Activated T-cell treated with anti-CD3 and anti-CD28 coated beads, Interleukin-2, amount 50 U/mL, for 24 hours (primary cell): ENCODE measurements at places on chromosomes 5 and 9.

DNA sequence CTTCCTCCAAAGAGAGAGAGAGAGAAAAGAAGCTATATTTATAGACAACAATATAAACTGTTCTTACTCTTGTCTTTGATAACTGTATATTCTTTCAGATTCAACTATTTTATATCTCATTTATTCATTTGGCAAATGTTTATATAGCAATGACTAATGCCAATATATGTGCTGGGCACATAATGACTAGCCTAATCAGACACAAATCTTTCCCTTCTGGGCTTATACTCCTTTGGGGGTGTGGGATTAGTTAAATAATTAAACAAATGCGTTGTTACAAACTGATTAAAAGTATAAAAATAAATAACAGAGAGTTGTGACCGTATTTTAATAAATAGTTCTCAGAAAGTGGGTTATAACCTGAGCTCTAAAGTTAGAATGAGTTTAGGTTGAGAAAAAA, 4.0 kb downstream of the SPINK14 start:
- H3K27me3 ChIP-seq, result peaks cover 10% of the 10 kb centered on the region
- no peaks in the 10 kb centered on the region for H3K36me3 ChIP-seq
- no peaks in the 10 kb centered on the region for H3K4me1 ChIP-seq
- DNase-seq, result no peak
- H3K4me3 ChIP-seq, result no peak overlapping the region
- no peak overlapping the region for H3K27ac ChIP-seq

GRCh38 chr9:15909297-15909696, 356.5 kb downstream of the CCDC171 start:
- no peak overlapping the region for H3K27ac ChIP-seq
- DNase-seq, result no peak
- H3K4me3 ChIP-seq, result no peak overlapping the region

DNA sequence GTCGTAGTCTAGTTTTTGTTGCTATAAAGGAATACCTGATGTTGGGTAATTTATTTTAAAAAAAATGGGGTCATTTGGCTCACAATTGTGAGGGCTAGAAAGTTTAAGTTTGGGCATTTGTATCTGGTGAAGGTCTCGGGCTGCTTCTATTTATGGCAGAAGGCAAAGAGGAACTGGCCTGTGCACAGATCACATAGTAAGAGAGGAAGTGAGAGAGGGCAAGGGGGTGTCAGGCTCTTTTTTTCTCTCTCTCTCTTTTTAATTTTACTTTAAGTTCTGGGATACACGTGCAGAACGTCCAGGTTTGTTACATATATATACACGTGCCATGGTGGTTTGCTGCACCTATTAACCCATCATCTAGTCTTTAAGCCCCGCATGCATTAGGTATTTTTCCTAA, 453.3 kb downstream of the DIRAS2 start:
- no peaks in the 10 kb centered on the region for H3K36me3 ChIP-seq
- no peak overlapping the region for H3K27ac ChIP-seq
- no peak for DNase-seq
- H3K4me3 ChIP-seq, result no peak overlapping the region
- H3K4me1 ChIP-seq, result peaks cover 25% of the 10 kb centered on the region

DNA sequence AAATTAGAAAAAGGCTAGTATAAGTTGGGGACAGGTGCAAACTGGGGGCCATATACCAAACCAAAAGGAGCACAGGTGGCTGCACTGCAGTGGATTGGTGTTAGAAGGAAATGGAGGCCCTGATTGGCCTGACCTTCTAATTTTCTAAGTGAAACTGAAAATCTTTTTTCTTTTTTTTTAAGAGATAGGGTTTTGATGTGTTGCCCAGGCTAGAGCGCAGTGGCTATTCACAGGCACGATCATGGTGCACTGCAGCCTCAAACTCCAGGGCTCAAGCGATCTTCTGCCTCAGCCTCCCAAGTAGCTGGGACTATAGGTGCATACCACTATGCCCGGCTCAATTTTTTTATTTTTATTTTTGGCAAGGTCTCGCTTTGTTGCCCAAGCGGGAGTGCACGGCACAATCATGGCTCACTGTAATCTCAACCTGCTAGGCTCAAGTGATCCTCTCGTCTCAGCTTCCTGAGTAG, 9.8 kb upstream of the CCDC69 start:
- H3K27me3 ChIP-seq, result no peaks in the 10 kb centered on the region
- H3K4me3 ChIP-seq, result no peak overlapping the region
- no peak overlapping the region for H3K27ac ChIP-seq
- H3K4me1 ChIP-seq, result peaks cover 28% of the 10 kb centered on the region
- no peaks in the 10 kb centered on the region for H3K36me3 ChIP-seq
- no peak for DNase-seq

GRCh38 chr9:22165144-22165543, 156.0 kb upstream of the CDKN2B start:
- no peaks in the 10 kb centered on the region for H3K4me1 ChIP-seq
- no peak overlapping the region for H3K4me3 ChIP-seq
- no peak overlapping the region for H3K27ac ChIP-seq
- H3K36me3 ChIP-seq, result no peaks in the 10 kb centered on the region

- peaks cover 8% of the 10 kb centered on the region for H3K27me3 ChIP-seq
- H3K4me3 ChIP-seq, result no peak overlapping the region
- H3K27ac ChIP-seq, result no peak overlapping the region
- no peaks in the 10 kb centered on the region for H3K36me3 ChIP-seq
These were observed 77.3 kb upstream of the SLC1A3 start for GRCh38 chr5:36529142-36529541.

DNA sequence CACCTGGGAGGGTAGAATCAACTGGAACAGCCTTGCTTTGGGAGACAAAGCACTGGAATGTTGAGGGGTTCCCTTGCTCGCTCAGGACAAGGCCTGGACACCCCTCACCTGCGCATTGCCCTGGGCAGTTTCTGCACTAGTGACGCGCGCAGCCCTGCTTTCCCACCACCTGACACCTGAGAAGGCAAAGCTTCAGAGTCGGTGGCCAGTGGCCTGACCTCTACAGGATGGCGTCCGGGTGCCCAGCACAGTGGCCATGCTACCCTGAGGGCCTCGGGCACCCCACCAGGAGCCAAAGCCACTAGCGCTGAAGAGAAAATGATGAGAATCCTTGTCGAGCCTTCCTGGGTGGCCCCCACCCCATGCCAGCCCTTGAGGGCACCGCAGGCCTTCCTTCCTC, 161.3 kb downstream of the OLFM1 start:
- H3K4me1 ChIP-seq, result no peaks in the 10 kb centered on the region
- no peaks in the 10 kb centered on the region for H3K36me3 ChIP-seq
- no peak overlapping the region for H3K4me3 ChIP-seq
- no peak for DNase-seq
- peaks cover 28% of the 10 kb centered on the region for H3K27me3 ChIP-seq
- no peak overlapping the region for H3K27ac ChIP-seq

DNA sequence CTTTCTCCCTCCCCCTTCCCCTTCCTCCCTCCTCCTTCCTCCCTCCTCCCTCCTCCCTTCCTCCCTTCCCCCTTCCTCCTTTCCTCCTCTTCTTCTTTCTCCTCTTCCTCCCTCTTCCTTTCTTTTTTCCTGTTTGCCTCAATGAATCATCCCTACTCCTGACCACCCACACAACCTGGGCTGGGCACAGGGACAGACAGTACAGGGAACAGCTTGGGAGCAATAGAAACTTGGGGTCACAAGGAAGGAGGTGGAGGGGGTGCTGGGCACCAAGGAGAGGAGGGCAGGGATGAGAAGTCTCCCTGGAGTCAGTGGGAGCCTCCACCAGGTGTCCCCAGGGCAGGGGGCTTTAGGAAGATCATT, 5.0 kb downstream of the TTC16 start:
- no peaks in the 10 kb centered on the region for H3K36me3 ChIP-seq
- DNase-seq, result no peak
- H3K4me1 ChIP-seq, result peaks cover 26% of the 10 kb centered on the region
- H3K27me3 ChIP-seq, result no peaks in the 10 kb centered on the region
- no peak overlapping the region for H3K4me3 ChIP-seq

DNA sequence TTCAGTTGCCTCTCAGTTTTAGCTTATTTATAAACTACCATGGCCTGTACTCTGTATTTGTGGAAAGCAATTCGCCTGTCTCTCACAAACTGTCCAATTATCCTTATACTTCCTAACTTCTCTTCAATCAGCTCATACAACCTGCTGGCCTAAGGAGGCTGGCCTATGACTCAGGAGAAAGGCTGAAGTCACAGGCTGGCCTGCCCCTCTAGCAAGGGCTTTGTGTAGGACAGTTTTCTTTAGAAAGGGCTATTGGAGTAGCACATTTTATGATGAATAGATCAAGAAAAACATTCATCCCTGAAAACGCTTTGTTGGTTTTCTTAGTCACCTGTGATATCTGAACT, 988.7 kb upstream of the ARRDC3 start:
- H3K4me3 ChIP-seq, result no peak overlapping the region
- no peaks in the 10 kb centered on the region for H3K27me3 ChIP-seq

DNA sequence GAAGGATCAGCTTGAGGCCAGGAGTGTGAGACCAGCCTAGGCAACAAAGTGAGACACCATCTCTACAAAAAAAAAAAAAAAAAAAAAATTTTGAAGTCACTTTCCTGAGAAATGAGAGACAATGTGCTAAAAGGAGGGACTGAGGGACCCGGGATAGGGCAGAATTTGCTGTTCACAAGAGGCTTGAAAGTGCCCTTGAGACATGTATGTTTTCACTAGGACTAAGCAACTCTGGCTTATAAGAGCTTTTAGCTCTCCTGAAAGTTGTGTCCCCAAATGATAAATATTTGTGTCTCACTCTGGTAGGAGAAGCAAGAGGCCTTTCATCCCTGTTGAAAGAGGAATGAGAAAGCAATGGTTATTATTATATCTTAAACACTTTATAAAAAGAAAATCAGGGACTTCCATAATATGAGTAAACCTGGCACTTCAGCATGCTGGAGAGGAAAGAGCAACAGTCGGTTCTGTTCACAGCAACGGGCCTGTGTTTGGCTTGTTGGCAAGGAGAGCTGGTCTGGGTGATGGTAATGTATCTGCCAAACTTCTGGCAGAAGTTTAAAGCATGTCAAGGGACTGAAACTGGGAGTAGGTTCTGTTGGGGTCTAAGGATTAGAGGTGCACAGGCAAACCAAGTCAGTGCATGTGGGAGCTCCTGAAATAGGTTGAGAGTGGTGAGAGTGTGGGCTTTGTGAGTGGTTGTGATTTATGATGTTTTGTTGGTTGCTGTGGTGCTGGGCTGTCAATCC, 32.2 kb downstream of the ENTREP1 start:
- no peak overlapping the region for H3K27ac ChIP-seq
- no peaks in the 10 kb centered on the region for H3K36me3 ChIP-seq
- no peak for DNase-seq
- peaks cover 18% of the 10 kb centered on the region for H3K27me3 ChIP-seq
- H3K4me3 ChIP-seq, result no peak overlapping the region

- H3K4me3 ChIP-seq, result no peak overlapping the region
- H3K4me1 ChIP-seq, result no peaks in the 10 kb centered on the region
- peaks cover 18% of the 10 kb centered on the region for H3K27me3 ChIP-seq
- H3K27ac ChIP-seq, result no peak overlapping the region
These were observed 169.6 kb downstream of the SLC24A2 start for GRCh38 chr9:19619221-19619620.

GRCh38 chr5:39419796-39420195, 5.0 kb downstream of the DAB2 start:
- H3K4me1 ChIP-seq, result peaks cover 5% of the 10 kb centered on the region
- H3K36me3 ChIP-seq, result no peaks in the 10 kb centered on the region
- peaks cover 31% of the 10 kb centered on the region for H3K27me3 ChIP-seq
- DNase-seq, result no peak

DNA sequence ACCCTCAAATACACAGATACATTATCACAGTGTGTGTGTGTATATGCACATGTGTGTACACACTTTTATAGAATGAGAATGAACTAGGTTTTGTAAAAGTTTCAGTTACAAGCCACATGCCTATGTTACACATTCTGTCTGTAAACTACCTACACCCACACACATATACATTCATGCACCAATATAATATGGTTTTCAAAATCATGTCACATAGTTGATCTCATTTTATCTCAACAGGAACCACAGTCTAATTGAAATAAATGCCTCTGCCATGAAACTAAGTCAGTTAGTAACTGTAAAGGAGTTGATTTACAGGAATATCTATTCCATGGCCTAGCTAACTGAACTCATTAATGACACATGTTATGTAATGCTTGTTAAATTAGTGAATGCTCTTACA, 646.6 kb downstream of the PDE4D start:
- no peaks in the 10 kb centered on the region for H3K36me3 ChIP-seq
- no peak for DNase-seq
- H3K27ac ChIP-seq, result no peak overlapping the region
- H3K27me3 ChIP-seq, result peaks cover 18% of the 10 kb centered on the region

- H3K4me3 ChIP-seq, result no peak overlapping the region
- peaks cover 8% of the 10 kb centered on the region for H3K36me3 ChIP-seq
- peak; percentile 46 for DNase-seq
- no peak overlapping the region for H3K27ac ChIP-seq
- no peaks in the 10 kb centered on the region for H3K4me1 ChIP-seq
- no peaks in the 10 kb centered on the region for H3K27me3 ChIP-seq
These were observed 54.2 kb downstream of the LRSAM1 start for GRCh38 chr9:127505396-127506116.

- no peaks in the 10 kb centered on the region for H3K36me3 ChIP-seq
- no peak for DNase-seq
- peaks cover 9% of the 10 kb centered on the region for H3K27me3 ChIP-seq
These were observed 313.3 kb downstream of the PIK3R1 start for GRCh38 chr5:68528821-68529273.

- peak; percentile 60 for DNase-seq
- H3K36me3 ChIP-seq, result peaks cover 57% of the 10 kb centered on the region
- peak overlapping the region; percentile 97 for H3K27ac ChIP-seq
- H3K27me3 ChIP-seq, result no peaks in the 10 kb centered on the region
These were observed 20.0 kb upstream of the CREBRF start for GRCh38 chr5:173035904-173036707.

DNA sequence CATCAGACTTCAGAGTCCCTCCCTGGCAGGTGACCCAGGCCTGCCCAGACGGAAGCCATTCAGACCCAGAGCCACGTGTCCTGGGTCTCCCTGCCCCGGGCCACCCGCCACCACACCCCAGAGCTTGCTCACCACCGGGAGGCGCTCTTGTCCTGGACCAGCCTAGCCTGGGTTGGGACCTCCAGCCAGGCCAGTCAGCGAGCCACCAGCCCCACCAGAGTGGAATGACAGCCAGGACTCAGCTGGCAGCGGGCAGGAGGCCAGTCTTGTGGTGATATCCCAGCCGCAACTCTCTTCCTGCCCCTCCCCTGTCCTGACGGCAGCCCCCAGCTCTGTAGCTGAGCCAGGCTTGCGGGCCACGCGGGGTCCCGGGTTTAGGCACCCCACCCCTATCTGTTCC, 1.7 kb upstream of the PTGDS start:
- peak; percentile 56 for DNase-seq
- H3K27me3 ChIP-seq, result peaks cover 4% of the 10 kb centered on the region
- H3K4me1 ChIP-seq, result peaks cover 20% of the 10 kb centered on the region
- H3K27ac ChIP-seq, result peak overlapping the region; percentile 23
- no peak overlapping the region for H3K4me3 ChIP-seq

- no peak overlapping the region for H3K27ac ChIP-seq
- no peak overlapping the region for H3K4me3 ChIP-seq
- no peaks in the 10 kb centered on the region for H3K27me3 ChIP-seq
- H3K4me1 ChIP-seq, result no peaks in the 10 kb centered on the region
- H3K36me3 ChIP-seq, result no peaks in the 10 kb centered on the region
These were observed 450.1 kb downstream of the PLK2 start for GRCh38 chr5:58009754-58010153.

- H3K27ac ChIP-seq, result no peak overlapping the region
- H3K4me3 ChIP-seq, result no peak overlapping the region
- no peak for DNase-seq
- H3K27me3 ChIP-seq, result no peaks in the 10 kb centered on the region
- no peaks in the 10 kb centered on the region for H3K4me1 ChIP-seq
- H3K36me3 ChIP-seq, result no peaks in the 10 kb centered on the region
These were observed 10.0 kb upstream of the NDST1 start for GRCh38 chr5:150497989-150498317.

- H3K27me3 ChIP-seq, result no peaks in the 10 kb centered on the region
- H3K4me1 ChIP-seq, result peaks cover 39% of the 10 kb centered on the region
- peak overlapping the region; percentile 100 for H3K27ac ChIP-seq
- no peak for DNase-seq
These were observed 3.0 kb downstream of the RPS14 start for GRCh38 chr5:150446583-150446982.
